Fibroblast of upper back skin (primary cell): ENCODE measurements at places on chromosomes 1 and 21.
A peak's percentile ranks its signal among the peaks of the same experiment; 100 is the strongest.

GRCh38 chr1:185314411-185314810 lies 2.6 kb downstream of the IVNS1ABP start:
- peak; percentile 26 for DNase-seq

DNA sequence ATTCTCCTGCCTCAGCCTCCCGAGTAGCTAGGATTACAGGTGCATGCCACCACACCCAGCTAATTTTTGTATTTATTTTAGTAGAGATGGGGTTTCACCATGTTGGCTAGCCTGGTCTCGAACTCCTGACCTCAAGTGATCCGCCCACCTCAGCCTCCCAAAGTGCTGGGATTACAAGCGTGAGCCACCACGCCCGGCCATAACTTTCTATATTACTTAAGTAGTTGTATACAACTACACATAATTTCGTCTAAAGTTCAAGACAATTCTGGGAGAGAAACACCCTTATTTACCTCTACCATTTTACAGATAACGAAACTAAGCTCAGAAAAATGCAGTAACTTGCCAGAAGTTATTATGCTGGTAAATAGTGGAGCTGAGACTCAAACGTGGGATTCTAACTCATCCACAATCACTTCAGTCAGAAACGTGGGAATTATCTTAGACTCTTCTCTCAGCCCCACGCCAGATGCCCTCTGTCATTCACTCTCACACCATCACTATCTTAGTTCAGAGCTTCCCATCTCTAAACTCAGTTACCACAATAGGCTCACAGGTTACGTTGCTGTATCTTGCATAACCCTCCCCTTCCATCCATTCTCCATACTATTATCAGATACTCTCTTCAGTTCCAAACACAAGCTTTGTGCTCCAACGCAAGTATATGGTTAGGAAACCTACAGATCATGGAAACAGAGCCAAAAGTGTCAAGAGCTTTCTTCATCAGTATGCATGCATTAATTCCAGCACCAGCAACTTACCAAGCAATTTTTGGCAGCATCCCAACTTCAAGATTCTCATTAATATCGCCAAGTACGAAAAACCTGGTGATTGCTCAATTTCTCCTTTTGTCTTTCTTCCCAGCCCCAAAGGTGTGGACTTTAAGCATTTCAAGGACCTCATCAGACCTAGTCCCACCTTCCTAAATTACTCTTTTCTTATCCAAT lies 69.3 kb downstream of the RERE start:
- no peak for DNase-seq

DNA sequence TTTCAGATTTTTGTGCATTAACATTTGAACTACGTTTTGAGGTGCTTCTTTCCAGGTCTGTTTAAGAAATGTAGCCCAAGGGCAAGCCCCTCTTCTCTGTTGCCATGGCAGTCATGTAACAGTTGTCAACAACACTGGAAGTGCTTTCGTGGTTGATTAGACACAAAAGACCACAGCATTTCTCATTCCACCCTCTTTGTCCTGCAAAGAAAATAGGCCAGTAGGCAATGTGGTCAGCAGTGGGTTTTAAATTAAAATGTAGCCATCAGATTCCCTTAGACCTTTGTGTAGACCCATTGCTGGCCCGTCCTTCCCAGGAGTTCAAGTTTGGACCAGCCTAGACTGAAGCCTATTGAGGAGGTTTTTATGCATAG lies 35.4 kb downstream of the VANGL1 start:
- peak; percentile 25 for DNase-seq

DNA sequence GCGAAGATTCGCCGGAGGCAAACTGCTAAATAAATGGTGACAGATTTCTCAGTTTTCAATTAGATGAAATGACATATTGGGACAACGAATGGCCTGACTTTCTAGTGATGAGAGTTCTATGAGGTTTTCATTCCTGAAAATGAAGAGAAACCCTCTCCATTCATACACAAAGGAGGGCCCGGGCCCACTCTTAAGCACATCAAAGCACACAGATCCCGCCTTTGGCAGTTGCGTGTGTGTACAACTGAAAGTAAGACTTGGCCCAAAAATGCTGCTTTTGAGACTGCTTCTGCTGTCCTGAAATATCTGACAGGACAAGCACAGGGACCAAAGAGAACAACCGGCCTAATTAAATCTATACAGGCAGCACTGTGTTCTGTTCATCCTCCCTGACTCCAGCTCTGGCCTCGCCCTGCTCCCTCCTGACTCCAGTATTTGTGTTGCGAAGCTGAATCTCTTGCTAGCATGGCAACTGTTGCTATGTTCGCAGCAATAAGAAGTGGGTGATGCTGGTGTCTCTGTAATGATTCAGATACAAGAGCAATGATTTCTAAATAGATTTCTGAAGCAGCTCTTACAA lies 7.4 kb downstream of the LRRC53 start:
- DNase-seq: no peak

GRCh38 chr1:201251851-201252430 lies 31.4 kb upstream of the PKP1 start:
- DNase-seq: no peak

GRCh38 chr1:23224739-23225648 lies 7.7 kb upstream of the HTR1D start:
- DNase-seq: peak; percentile 75

DNA sequence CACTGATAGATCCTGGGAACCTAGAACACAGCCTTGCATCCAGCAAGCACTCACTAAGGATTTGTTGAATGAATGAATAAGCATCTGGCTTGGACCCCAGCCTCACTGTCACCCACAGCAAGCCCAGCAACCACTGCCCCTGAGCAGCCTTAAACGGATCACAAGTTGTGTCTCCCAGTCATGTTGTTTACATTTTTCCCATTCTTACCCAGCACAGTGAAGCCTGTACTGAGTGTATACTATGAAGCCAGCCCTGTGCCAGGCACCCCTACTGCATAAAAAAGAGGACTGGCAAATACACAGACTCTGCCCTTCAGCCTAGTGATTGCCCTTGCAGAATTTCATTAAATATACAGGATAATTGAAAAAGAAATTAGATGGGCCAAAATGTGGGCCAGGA lies 30.2 kb downstream of the RRAGC start:
- DNase-seq: no peak

DNA sequence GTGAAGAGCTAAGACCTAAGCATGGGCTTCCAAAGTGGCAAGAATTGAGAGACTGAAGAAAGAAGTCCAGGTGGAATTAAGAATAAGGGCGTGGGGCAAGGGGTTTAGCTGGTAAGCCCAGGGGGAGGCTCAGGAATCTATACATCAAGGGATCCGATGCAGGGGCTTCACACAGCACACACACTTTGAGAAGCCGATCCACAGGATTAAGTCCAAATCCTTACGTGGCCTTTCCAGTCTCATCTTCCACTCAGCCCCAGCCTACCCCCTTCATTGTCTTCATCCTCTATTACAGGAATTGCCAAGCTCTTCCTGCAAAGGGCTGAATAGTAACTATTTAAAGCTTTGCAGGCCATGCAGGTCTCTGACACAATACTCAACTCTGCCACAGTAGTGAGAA lies 101.3 kb downstream of the TGFBR3 start:
- DNase-seq: no peak

- DNase-seq: no peak
Measured at GRCh38 chr1:50214717-50215116, 106.0 kb downstream of the ELAVL4 start.

GRCh38 chr1:116711263-116711840 lies 42.9 kb upstream of the CD2 start:
- DNase-seq: no peak

GRCh38 chr1:198669023-198669698 lies 30.3 kb downstream of the PTPRC start:
- DNase-seq: peak; percentile 92

GRCh38 chr21:41387042-41387819 lies 25.4 kb downstream of the MX2 start:
- DNase-seq: no peak

- no peak for DNase-seq
Measured at GRCh38 chr1:63847308-63847910, 73.6 kb downstream of the ROR1 start.

DNA sequence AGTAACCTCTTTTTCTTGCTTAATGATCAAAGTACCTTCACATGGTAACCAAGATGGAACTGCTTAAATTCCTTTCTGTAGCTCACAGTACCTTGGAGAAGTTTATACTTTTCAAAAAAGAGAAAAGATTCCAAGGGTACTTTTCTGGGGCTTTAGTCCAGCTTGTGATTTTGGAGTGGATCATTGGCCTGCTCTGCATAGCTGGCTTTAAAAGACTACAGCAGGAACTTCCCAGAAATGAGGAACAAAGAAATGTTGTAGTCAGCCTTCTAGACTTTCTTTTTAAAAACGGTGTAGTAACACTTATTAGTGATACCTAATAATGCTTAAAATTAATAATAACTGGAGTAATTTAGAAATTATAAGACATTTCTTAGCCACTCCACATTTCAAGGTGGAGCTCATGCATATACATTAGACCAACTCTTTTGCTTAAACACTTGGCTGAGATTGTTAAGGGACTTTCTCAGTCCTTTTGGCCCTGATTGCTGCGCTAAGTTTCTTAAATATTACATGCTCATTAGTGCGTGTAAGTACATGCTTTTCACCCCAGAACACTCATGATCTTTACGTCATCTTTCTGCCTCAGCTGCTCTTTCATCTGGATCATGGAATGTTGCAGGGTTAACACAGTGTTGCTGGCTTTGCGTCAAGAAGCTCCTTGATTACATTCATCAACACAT lies 57.3 kb downstream of the SDCCAG8 start:
- DNase-seq: no peak

- no peak for DNase-seq
Measured at GRCh38 chr21:16304174-16305095, 574.7 kb downstream of the USP25 start.

GRCh38 chr1:57963581-57963980 lies 539.7 kb upstream of the DAB1 start:
- no peak for DNase-seq

DNA sequence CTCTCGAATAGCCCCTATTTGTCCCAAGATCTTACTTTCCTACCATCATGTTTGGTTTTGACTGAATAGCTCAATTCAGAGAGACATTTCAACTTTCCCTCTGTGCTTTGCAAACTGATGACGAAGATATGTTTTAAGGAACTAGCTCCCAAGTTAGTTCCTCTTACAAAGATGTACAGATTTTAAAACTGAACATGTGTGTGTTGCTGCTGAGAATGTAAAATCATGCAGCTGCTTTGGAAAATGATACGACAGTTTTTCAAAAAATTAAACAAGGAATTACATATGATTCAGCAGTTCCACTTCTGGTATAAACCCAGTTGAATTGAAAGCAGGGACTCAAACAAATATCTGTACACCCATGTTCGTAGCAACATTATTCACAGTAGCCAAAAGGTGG lies 33.6 kb downstream of the KIF26B start:
- DNase-seq: no peak

- DNase-seq: no peak
Measured at GRCh38 chr1:235859789-235860188, 6.9 kb downstream of the LYST start.

GRCh38 chr1:14682941-14683621 lies 84.6 kb downstream of the KAZN start:
- no peak for DNase-seq

- no peak for DNase-seq
Measured at GRCh38 chr1:218247339-218247738, 37.8 kb upstream of the RRP15 start.

GRCh38 chr1:14037101-14037847 lies 337.3 kb downstream of the PRDM2 start:
- DNase-seq: no peak

DNA sequence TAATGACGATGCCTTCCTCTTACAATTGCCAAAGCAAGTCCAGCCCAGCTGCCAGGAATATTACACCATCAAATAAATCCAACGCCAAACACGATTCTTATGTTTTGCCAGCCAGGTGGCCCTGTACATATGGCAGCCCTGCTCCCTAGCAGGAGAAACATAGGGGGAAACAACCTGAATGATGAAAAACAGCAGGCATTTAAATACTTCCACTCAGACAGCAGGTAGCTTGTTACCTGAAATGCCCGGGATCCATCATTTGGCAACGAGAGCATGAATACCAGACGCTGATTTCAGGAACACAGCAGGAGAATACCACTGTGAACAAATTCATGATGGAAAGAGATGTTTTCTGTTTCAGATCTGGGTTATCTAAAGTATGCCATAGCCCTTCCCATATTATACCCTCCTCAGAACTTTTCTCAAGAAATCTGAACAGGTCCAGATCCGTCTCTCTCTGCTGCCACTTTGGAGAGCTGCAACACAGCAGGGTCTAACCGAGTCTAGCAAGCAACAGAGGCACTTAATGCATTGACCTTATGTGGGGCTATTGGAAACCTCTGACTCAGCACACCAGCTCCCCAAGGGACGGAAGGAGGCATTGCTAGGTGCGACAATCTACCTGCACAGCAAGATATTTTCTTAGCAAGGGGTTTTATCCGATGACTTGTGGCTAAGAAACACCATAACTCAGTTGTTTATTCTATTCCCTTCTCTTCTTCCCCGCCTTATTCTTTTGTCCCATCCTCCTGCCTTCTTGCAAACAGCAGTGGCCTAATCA lies 166.3 kb downstream of the BARHL2 start:
- no peak for DNase-seq

GRCh38 chr1:53180226-53180625 lies 16.4 kb upstream of the CPT2 start:
- peak; percentile 77 for DNase-seq

GRCh38 chr21:46116189-46116775 lies 18.4 kb downstream of the COL6A2 start:
- no peak for DNase-seq

- peak; percentile 50 for DNase-seq
Measured at GRCh38 chr1:169906938-169907337, 13.2 kb upstream of the SCYL3 start.

DNA sequence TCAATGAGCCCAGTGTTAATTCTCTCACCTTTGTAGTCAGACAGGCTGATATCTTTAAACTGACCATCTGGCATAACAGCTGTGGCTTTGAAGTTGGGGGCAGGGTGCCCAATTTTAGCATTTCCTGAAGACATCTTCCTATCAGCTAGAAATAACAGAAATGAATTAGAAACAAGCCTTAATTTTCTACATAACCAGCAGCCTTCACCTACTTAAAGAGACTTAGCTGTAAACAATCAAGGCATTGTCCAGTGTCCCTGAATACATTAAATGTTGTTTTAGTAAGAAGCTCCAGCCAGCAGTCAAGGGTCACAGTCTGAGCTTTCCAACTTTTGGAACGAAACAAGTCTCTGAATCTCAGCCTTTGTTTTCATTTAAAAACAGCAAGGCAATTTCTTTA lies 2.8 kb downstream of the PRDX1 start:
- DNase-seq: no peak

DNA sequence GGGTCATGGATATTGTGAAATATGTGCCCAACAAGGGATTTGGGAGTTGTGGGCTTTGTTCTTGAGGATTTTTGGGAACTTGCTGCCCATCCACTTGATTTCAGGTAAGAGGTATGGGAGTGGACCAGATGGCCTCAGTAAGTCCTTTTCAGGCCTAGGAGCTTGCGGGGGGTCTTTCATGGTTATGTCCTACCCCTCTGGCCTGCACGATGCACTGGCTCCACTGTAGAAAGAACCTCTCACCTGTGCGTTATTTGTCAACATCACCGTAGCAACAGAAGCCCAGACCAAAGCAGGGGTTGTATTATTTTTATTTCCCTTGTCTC lies 8.6 kb downstream of the RIIAD1 start:
- DNase-seq: no peak
